ENCODE measurements at places on chromosomes 2 and 18. TPM values are rescaled to one million over a fixed set of nuclear protein-coding genes. Genes with fewer than 3 reads are reported as not detected.

The NYAP2 gene
- not detected for total RNA-seq

The PCARE gene
- total RNA-seq, result not detected

The TXNDC2 gene
- total RNA-seq, result not detected

The SLC38A11 gene
- not detected for total RNA-seq
